ENCODE measurements at places on chromosomes 3 and 15. TPM values are rescaled to one million over a fixed set of nuclear protein-coding genes. Genes with fewer than 3 reads are reported as not detected.

- H3K27ac ChIP-seq, result no peak overlapping the region
- peaks cover 4% of the 10 kb centered on the region for H3K4me1 ChIP-seq
- no peaks in the 10 kb centered on the region for H3K36me3 ChIP-seq
- no peak overlapping the region for H3K4me3 ChIP-seq
These were observed 34.2 kb upstream of the OCA2 start for GRCh38 chr15:28133281-28133680.

- H3K36me3 ChIP-seq, result peaks cover 5% of the 10 kb centered on the region
- peak overlapping the region; percentile 75 for H3K27ac ChIP-seq
- H3K27me3 ChIP-seq, result peaks cover 3% of the 10 kb centered on the region
- H3K4me1 ChIP-seq, result peaks cover 25% of the 10 kb centered on the region
- DNase-seq, result no peak
These were observed 16.6 kb upstream of the LRRK1 start for GRCh38 chr15:100902436-100903167.

SLC22A13 gene
- total RNA-seq, result 1.5 TPM

PRICKLE2 gene
- 18.9 TPM for total RNA-seq

DNA sequence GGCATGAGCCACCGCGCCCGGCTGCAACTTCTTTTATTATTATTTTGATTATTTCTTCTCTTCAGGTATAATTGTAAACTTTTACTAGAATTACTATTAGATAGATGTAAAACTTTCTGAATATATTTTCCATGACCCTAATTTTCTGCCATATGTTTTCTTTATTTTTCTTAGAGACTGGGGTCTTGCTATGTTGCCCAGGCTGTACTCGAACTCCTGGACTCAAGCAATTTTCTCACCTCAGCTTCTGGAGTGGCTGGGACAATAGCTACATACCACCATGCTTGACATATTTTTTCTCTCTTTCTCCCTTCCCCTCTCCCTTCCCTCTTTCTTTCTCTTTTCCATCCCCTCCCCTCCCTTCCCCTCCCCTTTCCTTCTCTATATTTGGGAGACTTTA lies 29.6 kb upstream of the CHST2 start:
- H3K27ac ChIP-seq, result peak overlapping the region; percentile 88
- DNase-seq, result no peak
- no peak overlapping the region for H3K4me3 ChIP-seq
- peaks cover 21% of the 10 kb centered on the region for H3K4me1 ChIP-seq
- H3K36me3 ChIP-seq, result no peaks in the 10 kb centered on the region

DNA sequence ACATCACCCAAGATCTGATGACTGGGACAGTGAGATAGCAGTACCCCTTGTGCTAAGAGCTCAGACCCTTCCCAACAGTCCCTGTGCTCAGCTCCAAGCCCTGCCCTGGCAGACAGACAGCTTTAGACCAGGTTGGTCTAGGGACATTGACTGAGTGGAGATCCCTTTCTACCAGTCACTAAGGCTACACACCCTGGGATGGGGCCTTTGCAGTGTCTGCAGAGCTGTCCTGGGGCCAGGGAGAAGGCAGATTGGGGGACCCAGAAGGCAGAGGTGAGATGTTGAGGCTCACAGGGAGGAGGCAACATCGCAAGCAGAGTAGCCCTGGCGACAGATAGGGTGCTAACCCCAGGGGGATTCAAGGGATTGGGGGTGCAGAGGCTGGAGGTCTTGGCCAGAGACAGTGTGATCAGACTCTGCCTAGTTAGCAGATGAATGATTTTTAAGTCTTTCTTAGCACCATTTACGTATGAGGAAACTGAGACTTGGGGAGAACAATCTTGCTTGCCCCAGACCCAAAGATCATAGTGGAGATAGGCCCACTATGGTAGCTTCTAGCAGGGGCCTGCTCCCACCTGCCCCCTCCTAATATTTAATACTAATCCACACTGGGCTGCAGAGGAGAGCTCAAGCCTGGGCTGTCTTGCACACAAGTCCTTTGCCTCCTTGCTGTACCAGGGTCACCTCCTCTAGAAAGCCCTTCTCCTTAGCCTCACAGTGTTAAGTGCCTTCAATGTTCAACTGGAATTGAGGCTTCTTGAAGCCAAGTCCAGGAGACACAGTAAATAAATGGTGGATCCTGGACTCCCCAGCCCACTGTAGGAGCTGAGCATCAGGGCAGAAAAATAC lies 32.6 kb downstream of the HMCES start:
- H3K4me3 ChIP-seq, result no peak overlapping the region
- H3K27ac ChIP-seq, result no peak overlapping the region
- DNase-seq, result no peak
- H3K27me3 ChIP-seq, result peaks cover 12% of the 10 kb centered on the region
- peaks cover 13% of the 10 kb centered on the region for H3K4me1 ChIP-seq
- no peaks in the 10 kb centered on the region for H3K36me3 ChIP-seq

TLR9 gene
- 0.37 TPM for total RNA-seq

RETNLB gene
- not detected for total RNA-seq

- DNase-seq, result no peak
- no peaks in the 10 kb centered on the region for H3K36me3 ChIP-seq
- no peaks in the 10 kb centered on the region for H3K27me3 ChIP-seq
- peaks cover 5% of the 10 kb centered on the region for H3K4me1 ChIP-seq
- H3K4me3 ChIP-seq, result no peak overlapping the region
- H3K27ac ChIP-seq, result no peak overlapping the region
These were observed 791.0 kb downstream of the OTOL1 start for GRCh38 chr3:162287600-162287999.

DNA sequence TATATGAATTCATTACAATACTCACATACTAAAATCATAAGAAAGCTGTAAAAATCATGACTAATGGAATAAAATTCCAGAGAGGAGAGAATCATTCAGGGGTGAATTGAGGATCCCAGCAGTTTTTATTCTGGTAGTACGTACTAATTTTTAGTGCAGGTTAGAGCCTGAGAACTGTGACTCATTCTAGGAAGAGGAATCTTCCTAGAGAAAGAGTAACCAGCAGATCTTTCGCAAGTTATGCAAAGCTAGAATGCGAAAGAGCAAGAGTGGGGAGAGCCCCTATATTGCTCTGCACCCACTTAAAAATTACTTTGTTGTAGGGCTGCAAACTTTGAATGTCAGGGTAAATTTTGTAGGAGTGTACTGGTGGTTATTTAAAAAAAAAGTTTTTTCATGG lies 303.6 kb upstream of the ARPP21 start:
- H3K4me1 ChIP-seq, result no peaks in the 10 kb centered on the region
- H3K36me3 ChIP-seq, result no peaks in the 10 kb centered on the region
- H3K27me3 ChIP-seq, result no peaks in the 10 kb centered on the region
- no peak for DNase-seq
- no peak overlapping the region for H3K27ac ChIP-seq
- no peak overlapping the region for H3K4me3 ChIP-seq

DNA sequence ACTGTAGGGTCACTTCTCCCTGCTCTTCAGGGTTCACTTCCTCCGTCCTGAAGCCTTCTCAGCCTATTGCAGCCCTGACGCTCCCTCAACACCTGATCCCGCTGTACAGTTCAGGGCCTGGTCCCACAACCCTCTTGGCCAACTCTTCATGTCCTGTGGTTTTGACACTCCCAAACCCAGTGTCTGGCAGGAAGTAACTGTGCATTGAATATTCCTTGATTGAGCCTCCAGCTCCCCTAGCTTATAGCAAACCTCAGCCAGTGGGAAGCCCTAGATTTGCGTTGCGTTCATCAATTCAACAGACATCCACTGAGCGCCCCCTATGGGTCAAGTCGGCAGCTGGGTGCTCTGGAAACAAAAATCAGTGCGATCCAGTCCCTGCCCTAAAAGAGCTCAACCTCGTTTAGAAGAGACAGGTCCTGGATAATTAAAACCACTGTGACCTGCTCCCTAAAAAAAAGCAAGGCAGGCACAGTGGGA lies 13.5 kb downstream of the UBAP1L start:
- H3K27ac ChIP-seq, result peak overlapping the region; percentile 33
- H3K4me1 ChIP-seq, result peaks cover 6% of the 10 kb centered on the region
- DNase-seq, result peak; percentile 90
- peaks cover 4% of the 10 kb centered on the region for H3K27me3 ChIP-seq

DNA sequence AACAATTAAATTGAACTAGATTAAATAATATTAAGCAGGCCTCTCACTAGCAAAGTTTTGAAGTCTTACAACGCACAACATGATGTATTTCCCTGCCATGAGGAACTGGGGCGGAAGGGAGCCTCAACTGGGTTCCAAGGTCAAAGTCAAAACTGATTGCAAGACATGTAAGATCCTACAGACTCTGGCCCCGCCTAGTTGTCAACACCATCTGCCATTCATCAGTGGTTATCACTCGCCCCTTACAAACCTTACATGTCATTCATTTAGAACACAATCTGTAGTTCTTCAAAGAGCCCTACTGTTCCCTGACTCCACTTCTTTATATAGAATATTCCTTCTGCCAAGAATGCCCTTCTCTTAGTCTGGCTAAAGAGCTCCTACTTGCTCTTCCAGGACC lies 10.0 kb downstream of the ATP13A3 start:
- DNase-seq, result no peak
- no peaks in the 10 kb centered on the region for H3K36me3 ChIP-seq
- H3K4me3 ChIP-seq, result no peak overlapping the region
- H3K27me3 ChIP-seq, result peaks cover 1% of the 10 kb centered on the region

ARRDC4 gene
- 16.9 TPM for total RNA-seq

DNA sequence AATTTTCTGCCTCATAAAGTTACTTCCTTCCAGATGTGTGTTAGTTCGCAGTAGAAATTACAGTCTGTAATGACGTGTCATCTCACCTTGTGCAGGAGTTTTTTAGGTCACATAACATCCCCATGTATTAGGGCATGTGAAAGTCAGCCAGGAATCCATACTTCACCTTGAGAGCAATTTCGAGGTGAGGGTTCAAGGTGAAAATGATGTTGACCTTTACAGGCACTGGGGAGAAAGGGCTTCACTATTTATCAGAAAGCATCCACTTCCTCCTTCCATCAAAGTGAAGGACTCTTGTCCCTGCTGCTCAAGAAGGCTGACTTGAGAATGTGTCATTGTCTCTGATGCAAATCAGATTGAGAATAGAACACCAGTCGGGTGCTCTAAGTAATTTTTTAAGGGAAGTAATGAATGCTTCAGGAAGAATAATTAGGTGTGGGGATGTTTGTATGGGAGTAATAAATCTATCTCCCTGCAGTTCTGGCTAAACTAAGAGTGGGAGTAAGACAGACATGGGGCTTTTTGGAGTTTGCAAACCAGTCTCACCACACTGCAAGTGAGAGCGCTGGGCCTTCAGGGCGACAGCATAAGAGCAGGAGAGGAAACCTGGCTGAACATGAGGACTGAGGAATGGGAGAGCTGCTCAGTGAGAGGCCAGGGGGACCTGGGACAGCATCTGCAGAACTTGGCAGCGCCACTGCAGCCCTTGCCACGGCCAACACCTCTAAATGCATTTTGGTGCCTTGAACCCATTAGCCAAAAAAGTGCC lies 85.9 kb upstream of the IL12A start:
- H3K36me3 ChIP-seq, result no peaks in the 10 kb centered on the region
- no peak for DNase-seq
- H3K27me3 ChIP-seq, result peaks cover 4% of the 10 kb centered on the region
- no peak overlapping the region for H3K4me3 ChIP-seq
- H3K27ac ChIP-seq, result no peak overlapping the region

- no peak overlapping the region for H3K4me3 ChIP-seq
- H3K27me3 ChIP-seq, result no peaks in the 10 kb centered on the region
- H3K4me1 ChIP-seq, result no peaks in the 10 kb centered on the region
- DNase-seq, result no peak
- no peak overlapping the region for H3K27ac ChIP-seq
- no peaks in the 10 kb centered on the region for H3K36me3 ChIP-seq
These were observed 316.6 kb downstream of the NTRK3 start for GRCh38 chr15:87939848-87940457.

GRCh38 chr15:98648654-98649471 lies 524 bp downstream of the IGF1R start:
- peak; percentile 69 for DNase-seq
- H3K4me3 ChIP-seq, result peak overlapping the region; percentile 87
- peak overlapping the region; percentile 73 for H3K27ac ChIP-seq

FHIT gene
- 15.2 TPM for total RNA-seq

C3orf22 gene
- not detected for total RNA-seq
